ENCODE measurements at places on chromosomes 7 and 10.

DNA sequence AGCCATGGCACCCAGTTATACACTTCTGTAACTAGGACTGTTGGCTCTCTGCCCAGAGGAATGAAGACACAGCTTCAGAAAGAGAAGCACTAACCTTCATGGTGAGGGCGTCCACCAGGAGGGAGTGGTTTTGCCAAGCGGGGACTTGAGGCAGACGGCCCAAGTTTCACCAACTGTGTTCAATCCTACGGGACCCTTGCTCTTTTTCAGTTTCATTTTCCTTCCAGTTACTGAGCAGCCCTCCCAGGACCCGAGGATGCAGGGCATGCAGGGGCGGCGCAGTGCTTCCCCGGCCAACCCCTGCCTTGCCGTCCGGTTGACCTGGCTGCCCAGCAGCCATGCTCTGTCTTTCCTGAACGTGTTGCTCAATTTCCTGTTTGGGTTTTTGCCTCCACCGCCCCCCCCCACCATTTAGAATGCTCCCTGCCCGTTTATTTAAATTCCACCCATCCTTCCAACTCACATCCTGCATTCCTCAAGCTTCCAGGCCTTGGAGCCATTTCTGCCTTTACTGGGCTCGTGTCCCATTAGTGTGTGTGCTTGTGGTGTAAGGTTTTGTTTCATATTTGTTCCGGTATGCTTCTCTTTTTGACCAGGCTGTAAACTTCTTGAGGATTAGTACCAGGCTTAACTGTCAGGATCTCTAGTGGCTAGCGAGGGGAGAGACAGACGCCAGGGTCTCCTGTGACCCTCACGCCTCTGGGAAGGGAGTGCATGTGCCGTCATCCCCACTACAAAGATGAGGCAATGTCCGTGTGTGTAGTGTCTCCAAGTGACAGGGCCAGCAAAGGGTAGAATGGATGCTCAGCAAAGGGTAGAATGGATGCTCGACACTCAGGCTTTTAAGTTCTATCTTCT lies 31.6 kb downstream of the IL15RA start:
- DNase-seq, result no peak

GRCh38 chr10:99444383-99445045 lies 14.1 kb upstream of the GOT1 start:
- DNase-seq, result no peak

GRCh38 chr7:80552031-80552694 lies 40.3 kb upstream of the GNAT3 start:
- no peak for DNase-seq

DNA sequence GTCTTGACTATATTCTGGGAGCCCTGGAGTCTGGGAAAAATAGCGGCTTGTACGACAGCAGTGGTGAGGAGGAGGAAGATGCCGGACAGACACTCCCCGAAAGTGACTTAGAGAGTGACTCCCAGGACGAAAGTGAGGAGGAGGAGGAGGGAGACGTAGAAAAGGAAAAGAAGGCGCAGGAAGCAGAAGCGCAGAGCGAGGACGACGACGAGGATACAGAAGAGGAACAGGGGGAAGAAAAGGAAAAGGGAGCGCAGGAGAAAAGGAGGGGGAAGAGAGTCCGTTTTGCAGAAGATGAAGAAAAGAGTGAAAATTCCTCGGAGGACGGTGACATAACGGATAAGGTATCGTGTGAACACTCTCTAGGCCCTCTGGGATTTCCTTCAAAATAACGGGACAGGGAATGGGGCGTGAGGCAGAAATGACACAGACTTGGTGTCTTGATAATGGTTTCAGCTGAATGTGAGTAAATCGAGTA lies 908 bp downstream of the NOM1 start:
- DNase-seq, result no peak

- DNase-seq, result no peak
Observed at GRCh38 chr7:91412298-91412697, 148.1 kb downstream of the FZD1 start.
